ENCODE measurements at places on chromosomes 12 and 14.
A peak's percentile ranks its signal among the peaks of the same experiment; 100 is the strongest.

- DNase-seq, result no peak
These were observed 950.2 kb downstream of the BCL11B start for GRCh38 chr14:98321841-98322240.

DNA sequence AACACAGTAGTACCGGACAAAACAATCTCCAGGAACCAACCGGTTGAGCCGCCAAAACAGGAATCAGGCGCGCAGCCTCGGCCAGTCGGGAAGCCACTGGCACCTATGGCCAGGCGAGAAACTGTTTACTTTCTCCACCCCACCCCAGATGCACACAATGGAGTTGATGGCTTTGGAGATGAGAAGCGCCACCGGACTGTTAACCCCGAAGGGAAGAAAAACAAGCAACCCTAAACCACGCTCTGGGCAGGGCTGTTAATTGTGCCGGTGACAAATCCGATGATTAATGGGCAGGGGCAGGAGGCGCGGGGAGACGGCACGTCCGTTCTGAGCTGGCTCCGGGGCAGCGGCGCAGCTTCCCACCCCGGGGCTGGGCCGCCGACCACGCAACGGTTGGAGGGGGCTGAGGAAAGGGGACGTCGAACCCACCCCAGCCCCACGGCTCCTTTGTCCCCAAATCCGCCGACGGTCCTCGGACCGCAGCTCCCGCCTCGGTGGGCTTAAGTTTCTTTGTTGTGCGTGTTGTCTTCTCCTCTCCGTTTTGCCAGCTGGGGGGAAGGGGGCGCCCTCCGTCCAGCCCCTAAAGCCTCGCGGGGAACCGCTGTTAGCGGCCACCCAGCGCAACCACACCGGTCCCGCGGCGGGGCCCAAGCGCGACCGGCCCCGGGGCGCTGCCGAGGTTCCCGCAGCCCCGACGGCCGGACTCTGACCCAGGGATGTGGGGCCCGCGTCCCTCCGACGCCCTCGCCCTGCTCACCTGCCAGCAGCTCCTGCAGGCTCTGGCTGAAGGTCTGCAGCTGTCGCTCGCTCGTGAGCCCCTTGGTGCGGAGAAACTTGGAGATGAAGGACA, 790 bp downstream of the BTG1 start:
- peak; percentile 67 for DNase-seq

DNA sequence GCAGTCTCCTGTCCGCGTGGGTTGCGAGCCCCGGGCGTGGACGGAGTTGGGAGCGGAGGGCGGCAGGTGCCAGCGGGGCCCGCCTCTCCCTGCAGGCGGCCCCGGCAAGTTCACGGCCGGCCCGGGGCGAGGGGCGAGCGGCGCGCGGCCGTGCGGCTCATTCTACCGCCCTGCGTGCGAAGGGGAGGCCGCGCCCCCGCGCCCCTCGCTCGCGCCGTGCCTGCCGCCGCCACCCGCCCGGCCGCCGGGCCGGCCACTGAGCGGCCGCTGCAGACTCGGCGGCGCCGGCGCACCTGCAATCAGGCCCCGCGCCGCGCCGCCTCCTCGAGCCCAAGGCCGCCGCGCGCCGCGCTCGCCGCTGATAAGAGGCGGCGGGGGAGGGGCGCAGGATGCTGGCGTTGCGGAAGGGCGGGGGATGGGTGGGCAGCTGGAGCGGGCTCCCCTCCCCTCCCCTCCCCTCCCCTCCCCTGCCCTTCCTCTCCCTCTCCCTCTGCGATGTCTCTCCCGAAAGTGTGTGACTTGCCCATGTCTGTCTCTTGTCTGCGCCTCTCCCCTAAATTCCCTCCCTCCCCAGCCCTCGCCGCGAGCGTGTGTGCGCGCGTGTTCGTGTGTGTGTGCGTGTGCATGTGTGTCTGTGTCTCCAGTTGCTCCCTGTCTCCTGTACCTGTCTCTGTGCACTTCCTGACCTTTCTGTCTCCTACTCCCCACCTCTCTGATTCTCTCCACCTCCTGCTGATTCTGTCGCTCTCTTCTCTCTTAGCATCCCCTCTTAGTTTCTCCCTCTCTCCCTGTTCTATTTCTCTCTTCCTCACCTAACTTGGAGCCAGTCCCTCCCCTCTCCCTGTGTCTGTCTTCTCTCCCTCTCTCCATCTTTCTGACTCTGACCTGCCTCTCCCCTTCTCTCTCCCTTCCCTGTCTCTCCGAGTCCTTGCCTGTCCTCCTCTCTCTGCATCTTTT, 768.1 kb upstream of the TBX3 start:
- peak; percentile 69 for DNase-seq

DNA sequence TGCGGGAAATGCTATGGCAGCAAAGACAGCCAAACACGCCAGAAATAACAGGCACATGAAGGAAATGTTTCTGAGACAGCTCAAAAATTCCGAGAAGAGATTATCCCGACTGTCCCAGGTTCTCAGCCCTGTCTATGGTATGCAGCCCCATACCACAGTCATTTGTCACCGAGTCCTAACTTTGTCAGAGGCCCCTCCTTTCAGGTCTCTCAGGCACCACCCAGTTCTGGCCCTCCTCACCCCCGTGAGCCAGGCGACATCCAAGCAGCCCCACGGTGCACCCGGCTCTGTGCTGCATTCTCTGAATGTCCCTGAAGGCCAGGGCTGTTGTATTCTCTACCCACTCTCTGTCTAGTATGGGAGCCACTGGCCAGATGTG, 24.0 kb downstream of the SSH1 start:
- DNase-seq, result peak; percentile 71

DNA sequence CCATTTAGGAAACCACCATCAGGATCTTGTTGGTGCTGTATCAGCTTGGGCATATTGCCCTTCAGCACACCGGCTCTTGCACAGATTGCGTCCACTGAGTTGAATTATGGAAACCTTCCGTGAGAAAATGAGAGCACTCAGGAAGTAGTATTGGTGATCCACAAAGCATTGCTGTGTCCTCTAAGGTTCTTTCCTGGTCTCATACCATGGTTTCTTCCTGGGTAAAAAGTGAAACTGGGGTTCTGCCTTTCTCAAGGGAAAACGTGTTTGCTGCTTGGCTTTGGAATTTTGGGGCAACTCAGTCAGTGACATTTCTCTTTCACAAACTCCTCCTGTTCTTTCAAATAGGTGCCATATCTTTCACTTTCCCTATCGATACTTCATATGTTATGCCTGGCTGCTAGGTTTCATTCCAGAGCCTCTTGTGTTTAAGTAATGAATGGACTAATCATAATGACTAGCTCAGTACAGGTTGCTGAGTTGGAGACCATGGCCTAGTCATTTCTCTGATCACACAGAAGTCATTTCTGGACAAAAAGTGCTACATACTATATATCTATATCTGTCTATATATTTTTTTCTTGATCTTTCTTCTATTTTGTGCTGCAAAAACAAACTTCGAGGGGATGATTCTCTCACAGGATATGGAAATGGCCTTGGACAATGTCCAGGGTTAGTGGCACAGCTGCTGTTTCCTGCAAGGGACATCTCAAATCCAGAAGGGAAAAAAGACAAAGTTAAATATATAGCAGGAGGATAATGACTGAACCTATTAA, 423.4 kb downstream of the ZFP36L1 start:
- DNase-seq, result peak; percentile 60

DNA sequence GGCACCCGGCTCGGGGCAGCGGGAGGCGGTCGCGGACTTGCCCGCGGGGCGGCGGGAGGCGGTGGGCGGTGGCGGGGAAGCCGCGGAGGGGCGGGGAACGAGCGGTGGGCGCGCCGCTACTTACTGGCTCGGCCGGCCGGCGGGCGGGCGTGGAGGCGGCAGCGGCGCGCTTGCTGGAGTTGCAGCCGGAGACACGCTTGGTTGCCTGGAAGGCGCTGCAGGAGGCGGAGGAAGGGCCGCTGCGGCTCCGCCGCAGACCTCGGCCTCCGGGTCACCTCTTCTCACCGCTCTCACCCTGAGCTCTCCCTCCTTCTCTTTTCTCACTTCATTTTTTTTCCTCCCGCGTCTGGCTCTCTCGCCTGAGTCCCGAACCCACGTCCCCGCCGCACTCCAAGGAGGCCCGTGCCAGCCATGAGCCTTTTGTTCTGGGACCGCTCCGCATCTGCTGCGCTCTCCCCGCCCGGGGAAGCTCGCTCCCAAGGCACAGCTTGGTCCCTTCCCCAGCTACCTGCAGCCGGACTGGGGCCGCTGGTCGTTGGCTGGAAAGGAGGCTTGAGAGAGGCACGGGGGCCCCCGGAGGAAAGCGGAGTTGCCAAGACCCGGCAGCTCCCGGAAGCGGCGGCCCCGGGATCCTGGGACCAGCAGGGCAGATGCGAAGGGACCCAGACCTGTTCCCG, 592 bp upstream of the KCNK10 start:
- peak; percentile 61 for DNase-seq

GRCh38 chr12:114030451-114030850, 64.3 kb upstream of the RBM19 start:
- DNase-seq, result no peak

GRCh38 chr12:60205500-60205899, 609.7 kb downstream of the SLC16A7 start:
- no peak for DNase-seq

DNA sequence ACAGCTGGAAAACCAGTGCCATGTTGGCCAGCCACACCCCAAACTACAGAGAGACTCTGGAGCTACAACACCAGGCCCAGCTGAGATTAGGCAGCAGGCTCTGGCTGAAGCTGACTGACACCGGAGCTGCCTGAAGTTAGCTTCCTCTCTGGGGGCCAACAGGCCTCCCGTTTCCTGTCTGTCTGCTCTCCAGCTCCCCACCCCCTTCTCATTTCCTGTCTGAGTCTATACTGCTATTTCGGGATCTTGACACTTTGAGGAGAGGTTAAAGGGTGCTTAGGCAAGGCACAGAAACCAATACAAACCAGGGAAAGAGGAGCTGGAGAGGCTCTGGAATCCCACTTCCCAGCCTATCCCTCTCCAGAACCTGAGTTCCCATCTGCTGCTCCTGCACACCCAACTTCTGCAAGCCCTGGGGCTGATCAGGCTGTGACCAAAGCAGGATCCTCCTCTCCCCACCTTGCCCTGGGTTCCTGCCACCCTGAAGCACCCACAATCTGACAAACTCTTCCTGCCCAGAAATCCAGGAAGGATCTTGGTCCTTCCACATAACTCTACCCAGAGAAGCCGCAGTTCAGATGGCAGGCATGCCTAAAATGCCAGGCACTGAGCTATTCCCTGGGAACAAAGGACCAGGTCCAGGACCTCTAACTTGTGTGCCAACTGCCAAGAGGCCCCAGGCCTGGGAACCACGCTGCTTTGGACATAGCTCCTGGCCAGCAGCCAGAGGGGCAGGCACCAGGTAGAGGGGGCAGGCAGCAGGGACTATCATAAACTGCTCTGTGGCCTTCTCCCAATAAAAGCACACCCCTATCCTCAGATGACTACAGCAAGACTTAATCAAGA, 39.9 kb downstream of the PRPF40B start:
- peak; percentile 90 for DNase-seq

Measured in tongue (tissue), 3 donors.